ENCODE measurements at places on chromosomes 2 and 18.

DNA sequence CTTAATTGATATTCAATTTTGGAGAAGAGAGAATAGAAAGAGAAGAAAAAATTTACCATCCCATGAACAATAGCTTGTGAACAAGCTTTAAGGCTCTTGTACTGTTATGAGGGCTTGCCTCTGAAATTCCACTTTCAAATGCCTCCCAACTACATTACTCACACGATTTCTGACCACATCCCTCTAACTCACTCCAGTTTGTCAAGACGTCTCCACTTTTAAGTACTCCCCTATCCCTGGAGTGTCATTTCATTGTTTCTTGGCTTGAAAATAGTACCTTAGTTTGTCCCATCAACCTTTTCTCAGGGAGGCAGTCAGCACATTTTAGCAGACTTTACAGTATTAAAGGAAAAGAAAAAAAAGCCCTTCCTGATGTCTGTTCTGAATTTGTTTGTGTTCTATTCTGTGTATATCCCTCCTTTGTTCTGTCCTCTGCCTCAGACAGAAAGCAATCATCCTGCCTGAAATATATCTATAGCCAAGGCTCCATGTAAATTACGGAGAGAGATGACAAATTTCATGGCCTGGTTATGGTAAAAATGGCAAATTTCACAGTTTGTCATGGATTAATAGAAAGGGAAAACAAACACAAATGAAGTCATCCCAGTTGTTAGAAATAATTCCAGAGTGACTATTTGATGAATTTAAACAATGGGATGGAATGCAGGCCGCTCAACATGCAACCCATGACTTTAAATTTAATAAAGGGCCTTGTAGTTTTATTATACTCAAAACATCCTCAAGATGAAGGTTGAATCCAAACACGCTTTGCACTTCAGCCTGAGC, 228.8 kb downstream of the ETAA1 start:
- DNase-seq: no peak

GRCh38 chr2:68942827-68943226, 9.9 kb downstream of the GKN2 start:
- no peak for DNase-seq

GRCh38 chr2:240561325-240561971, 1.3 kb downstream of the DUSP28 start:
- no peak for DNase-seq

GRCh38 chr2:202545931-202546330, 88.8 kb upstream of the FAM117B start:
- no peak for DNase-seq

GRCh38 chr2:213500881-213501280, 216.6 kb downstream of the SPAG16 start:
- DNase-seq: no peak

- no peak for DNase-seq
Observed at GRCh38 chr18:63051928-63052327, 267.6 kb downstream of the BCL2 start.

DNA sequence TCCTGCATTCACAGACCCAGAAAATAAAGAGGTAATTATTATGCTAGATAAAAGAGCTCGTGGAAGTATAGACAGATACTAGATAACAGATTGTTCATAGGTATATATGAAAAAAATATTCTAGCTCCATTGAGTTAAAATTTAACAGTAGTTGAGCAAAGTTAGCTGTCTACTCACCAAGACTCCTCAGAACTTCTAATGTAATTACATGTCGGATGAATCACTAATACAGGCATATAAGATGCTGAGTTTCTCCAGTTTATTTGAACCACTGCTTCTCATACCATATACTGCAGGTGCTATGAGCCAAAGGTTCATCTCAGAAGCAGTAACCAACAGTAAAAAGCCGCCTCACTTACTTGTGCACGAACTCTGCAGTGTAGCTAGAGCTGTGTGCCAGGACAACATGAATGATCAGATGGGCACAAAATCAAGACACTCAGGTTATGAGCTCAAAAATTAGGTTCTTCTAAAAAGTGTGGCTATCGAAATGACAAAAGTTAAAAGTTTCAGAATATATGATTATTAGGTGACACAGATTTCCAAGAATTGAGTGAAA, 373.4 kb downstream of the NCKAP5 start:
- no peak for DNase-seq

DNA sequence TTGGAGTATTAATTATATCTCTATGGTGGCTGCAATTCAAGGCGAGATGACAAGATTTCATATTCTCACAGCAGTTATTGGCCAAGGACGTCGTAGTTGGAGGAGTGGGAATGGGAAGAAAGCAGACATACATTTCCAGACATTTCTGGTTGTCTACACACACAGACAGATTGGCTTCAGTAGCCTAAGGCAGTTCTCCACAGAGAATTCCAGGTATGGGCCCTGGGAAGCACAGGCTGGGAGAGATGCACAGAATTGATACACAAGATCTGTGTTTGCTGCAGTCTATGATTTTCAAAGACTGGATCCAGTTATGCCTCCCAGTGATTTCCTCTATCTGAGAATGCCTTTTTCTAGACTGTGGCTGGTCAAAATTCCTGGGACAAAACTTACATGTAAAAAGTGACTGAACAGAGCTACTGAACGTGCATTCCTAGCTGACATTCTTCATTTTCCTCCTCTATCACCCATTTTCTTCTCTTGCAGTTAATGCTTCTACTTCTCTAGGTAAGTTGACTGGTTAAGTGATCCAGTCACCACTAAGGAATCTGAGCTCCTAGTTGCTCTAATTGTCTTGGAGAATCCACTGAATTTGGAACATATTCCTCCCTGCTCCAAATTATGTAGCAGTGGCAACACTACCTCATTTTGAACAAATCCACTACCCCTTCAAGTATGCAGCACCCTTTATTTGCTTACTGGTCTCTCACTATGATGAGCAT, 386.7 kb upstream of the CDH7 start:
- DNase-seq: no peak

GRCh38 chr18:12325726-12326245, 17.7 kb downstream of the TUBB6 start:
- DNase-seq: no peak

DNA sequence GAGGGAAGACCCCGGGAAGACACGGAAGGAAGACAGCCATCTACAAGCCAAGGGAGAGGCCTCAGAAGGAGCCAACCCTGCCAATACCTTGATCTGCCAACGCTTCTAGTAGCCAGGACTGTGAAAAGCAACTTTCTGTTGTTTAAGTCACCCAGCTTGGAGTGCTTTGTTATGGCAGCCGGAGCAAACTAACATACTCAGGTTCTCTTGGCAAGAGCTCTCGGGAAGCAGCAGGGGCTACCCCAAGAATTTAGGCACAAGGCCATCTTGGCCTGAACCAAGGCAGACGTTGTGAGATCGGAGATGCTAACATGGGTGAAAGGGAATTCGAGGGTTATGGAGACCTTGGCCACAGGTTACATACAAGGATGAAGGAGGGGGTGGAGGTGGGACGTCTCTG, 78.6 kb upstream of the KLHL29 start:
- DNase-seq: no peak

DNA sequence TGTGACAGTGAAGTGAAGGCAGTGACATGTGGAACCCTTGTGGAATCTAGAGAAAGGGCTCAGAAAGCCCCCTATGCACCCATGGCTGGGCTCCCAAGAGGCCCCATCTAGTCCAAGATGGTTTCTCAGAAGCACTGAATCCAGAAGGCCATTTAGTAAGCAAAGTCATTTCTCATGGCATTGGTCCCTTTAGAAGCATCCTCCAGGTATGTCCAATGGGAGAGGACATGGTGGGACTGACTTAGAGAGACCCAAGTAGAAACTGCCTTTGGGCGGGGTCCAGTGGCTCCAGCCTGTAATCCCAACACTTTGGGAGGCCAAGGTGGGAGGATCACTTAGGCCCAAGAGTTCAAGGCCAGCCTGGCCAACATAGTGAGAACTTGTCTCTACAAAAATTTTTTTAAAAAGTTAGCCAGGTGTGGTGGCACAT, 72.5 kb upstream of the RMDN2 start:
- DNase-seq: no peak

GRCh38 chr2:86006524-86006923, 99.2 kb downstream of the POLR1A start:
- no peak for DNase-seq

GRCh38 chr2:155730804-155731203, 601.7 kb downstream of the NR4A2 start:
- DNase-seq: no peak

DNA sequence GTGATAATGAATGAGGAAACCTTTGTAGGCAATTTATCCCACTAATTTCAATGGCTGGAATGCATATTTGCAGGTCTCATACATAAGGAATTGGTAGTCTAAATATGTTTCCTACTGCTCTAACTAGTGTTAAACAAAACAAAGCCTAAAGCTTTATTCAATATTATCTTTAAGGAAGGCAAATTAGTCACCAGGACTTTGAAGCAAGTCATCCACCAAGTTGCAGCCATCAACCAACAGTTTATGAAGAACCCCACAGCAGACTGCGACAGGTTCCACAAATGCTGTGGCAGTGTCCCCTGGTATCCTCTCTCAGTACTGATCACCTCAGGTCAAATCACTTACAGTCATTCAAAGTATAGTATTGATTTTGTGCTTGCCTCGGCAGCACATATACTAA, 181.5 kb upstream of the ZFP36L2 start:
- no peak for DNase-seq

GRCh38 chr18:37408676-37409265, 156.8 kb downstream of the CELF4 start:
- DNase-seq: no peak

DNA sequence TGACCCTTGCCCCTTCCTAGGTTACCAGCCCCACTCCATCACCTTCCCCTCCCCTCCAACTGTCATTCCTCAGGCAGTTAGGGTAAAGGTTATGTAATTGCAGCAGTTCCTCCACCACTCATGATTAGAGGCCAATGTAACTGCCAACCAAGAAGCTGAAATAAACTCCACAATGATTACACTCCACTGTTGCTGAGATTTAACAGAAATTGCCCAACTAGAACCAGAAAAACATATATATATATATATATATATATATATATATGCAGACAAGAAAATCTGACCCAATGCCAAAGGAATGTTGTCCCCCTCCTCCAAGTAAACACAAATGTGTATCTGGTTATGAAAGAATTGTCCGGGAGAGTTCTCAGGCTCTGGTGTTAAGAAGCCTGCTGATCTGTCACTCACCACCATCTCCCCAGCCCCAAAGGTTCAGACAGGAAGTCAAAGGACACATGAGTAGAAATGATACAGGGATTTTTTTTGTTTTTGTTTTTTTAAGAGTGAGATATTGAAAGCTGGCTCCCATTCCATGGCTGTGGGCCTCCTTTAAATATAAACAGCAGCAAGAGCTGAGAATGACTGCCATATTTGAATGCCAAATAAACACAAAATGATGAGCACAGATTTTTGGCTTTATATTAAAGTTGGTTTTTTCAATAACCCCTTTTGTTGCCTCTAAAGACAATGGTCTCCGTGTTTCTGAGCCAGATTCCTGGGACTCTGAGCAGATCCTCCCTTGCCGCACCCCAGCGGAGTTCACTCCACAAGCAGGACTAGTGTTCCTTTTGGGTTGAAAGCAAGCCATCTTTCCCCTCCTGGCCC, 127.2 kb upstream of the MAPRE2 start:
- DNase-seq: no peak

DNA sequence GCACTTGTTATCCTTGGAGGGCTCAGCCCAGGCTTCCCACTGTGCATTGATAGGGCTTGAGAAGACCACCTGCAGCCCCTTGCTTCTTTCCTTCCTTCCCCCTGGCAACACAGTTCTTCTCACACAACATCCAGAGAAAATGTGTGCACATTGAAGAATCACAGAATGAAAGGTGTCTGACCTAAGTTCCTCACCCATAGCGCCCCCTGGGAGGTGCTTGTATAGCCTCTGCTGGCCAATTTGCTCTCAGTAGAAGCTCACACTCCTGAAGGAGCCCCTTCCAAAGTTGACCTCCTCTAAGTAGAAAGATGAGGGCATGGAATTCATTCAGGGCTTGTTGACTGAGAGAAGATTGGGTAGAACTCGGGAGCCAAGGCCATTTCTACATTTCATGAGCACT, 758.4 kb upstream of the KLHL29 start:
- no peak for DNase-seq

DNA sequence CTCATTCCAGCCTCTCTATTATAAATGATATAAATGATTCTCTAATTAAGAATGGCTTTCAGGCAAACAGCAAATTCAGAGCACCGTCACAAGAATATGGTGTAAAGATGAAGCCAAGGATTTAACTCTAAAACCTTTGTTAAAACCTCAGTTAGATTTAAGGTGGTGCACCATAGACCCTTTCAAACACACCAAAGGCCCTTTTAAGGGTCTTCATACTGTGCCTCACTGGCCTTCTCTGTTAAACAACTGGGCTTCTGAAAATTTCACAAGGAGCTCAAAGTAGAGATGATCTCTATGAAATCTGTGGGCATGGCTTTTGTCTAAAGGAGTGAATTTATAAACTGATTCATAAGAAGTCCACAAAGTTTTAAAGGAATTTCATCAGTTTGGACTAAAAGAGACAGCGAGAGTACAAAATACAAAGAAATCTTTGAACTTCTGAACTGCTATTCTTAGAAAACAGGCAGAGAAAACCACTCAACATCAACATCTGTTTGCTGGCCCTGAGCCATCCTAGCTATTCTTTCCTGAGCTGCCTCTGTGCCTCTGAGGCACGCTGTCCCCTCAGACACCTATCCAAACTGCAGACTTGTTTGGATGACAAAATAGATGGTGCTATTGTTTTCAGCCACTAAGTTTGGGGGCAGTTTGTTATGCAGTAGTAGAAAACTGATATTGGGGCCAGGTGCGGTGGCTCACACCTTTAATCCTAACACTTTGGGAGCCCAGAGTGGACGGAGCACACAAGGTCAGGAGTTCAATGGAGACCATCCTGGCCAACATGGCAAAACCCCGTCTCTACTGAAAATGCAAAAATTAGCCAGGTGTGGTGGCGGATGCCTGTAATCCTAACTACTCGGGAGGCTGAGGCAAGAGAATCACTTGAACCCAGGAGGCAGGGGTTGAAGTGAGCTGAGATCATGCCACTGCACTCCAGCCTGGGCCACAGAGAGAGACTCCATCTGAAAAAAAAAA, 72.9 kb upstream of the MYCN start:
- no peak for DNase-seq

- DNase-seq: no peak
Observed at GRCh38 chr2:65015731-65016130, 26.5 kb downstream of the SLC1A4 start.

GRCh38 chr2:85712336-85712735, 18.2 kb downstream of the GNLY start:
- DNase-seq: no peak

- no peak for DNase-seq
Observed at GRCh38 chr2:71552356-71552755, 99.0 kb downstream of the DYSF start.

GRCh38 chr2:50615291-50615690, 416.6 kb downstream of the NRXN1 start:
- no peak for DNase-seq

DNA sequence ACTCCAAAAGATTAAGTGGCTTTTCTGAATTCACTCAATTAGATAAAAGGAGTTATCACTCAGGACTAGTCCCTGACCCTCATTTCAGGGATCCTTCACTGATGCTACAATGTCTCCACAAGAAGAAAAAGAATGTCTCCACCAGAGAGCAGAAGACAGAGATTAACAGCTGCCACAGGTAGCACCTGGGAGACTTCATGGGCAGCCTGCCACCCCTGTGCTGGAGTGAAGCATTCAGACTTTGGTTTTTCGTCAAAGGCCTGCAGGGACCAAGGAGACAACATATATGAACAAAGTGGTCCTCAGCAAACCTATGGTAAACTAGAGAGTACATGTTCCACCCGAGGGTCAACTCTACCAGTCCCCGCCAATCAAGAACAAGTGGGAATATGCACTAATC, 197.0 kb upstream of the ACVR2A start:
- no peak for DNase-seq

- no peak for DNase-seq
Observed at GRCh38 chr2:152647552-152647951, 69.7 kb downstream of the PRPF40A start.

GRCh38 chr2:32284321-32284720, 6.6 kb downstream of the YIPF4 start:
- no peak for DNase-seq

All from progenitor cell of endocrine pancreas (in vitro differentiated cells).